Thoracic aorta (tissue), 2 donors: ENCODE measurements at places on chromosomes 11 and 22.

DNA sequence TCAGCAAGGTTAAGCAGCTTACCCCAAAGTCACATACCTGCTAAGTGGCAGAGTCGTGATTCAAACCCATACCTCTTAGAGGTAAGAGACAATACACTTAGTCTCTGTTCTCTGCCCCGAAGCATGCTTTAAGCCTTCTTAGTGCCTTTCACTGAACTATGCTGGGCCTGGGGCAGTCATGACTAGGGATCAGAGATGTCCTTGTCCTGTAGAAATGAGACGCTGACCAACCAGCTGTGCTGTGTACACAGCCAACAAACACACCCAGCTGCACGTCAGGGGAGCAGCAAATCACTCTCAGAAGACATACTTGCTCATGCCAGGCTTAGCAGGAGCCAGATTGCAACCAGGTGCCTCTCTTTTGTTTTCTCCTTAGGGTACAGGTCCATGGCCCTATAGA, 255.7 kb downstream of the BUD13 start:
- DNase-seq = no peak

DNA sequence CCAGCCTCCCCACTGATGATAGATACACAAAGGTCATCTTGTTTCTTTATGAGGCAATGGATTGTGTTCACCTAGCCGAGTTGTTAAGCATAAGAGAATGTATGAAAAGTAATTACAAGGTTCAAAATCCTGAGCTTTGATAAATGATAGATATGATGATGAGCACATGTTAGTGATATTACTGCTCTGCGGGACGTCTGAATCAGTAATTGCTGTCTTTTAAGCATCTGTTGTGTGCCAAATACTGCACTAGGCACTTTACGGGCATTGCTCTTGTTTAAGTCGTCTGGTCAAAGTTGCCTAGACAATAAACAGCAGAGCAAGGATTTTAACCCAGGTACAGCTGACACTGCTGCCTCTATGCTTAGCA, 559 bp upstream of the RNF141 start:
- DNase-seq = no peak

DNA sequence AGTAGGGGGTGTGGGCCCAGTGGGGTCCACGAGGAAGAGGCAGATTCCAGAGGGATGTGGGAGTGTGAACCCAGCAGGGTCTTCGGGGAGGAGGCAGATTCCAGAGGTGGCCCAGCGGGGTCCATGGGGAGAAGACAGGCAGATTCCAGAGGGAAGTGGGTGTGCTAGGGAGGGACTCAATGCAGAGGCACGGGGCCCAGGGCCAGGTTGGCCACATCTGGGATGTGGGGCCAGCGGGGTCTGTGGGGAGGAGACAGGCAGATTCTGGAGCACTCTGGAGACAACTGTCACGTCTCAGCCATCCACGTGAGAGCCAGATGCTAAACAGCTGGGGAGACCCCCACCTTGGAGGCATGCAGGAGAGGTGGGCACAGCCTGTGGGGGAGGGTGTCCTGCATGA, 582.6 kb downstream of the TBC1D22A start:
- no peak for DNase-seq

DNA sequence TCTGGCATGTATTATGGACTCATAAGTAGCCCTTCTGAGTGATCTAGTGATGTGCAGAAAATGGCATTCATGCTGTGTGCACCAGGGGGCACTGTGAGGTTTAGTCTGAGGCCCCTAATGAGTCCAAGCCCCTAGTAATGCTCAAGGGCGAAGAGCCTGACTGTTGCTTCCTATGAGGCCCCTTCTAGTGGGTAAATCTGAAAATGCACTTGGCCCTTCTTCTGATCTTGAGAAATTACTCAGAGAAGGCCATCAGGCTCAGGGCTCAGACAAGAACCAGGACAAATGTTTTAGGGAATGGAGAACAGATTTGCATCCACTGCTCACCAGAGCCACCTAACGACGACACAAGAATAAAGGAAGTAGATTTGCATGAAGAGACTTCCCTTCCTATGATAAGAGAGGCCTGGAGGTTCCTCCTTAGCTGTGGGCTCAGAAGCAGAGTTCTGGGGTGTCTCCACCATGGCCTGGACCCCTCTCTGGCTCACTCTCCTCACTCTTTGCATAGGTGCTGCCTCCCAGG, 75.8 kb downstream of the GGTLC2 start:
- DNase-seq = no peak

DNA sequence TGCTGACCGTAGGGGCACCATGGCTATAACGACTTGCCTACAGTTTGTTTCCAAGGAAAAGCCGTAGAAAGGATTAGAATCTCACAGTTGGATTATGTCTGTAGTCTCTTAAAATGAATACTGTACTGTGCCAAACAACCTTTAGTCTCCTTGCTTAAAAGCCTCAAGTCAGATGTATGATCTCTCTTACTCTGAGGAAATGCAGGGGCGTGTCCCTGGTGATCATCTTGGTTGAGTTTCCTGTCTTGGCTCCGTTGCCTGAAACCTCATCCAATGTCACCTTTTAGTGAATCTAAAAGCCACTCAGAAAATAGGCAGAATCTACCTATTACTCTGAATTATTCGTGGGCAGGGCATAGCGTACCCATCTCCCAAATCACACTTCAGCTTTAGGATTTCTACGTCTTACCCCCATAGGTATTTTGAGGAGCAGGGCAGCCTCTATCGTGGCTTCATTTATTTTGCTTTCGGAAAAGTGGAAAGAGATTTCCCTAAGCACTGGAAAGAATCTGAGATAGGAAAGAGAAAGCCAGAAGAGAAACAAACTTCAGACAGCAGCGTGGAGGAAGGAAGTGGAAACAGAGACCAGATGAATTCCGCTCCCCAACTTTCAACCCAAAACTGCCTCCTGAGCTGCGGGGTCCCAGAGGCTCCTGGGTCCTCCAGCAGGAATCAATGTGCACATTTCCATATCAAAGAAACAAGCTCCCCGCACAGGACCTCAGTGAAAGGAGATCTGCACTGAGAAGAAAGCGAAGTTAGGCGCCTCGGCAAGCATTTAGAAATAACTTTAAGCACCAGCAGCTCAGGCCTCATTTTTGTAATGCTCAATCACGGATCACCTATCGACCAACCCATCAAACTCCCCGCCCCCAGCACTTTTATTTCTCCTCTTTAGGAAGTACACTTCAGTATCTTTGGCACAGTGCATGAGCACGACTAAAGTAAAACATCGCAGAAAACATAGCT, 245.8 kb downstream of the ETS1 start:
- DNase-seq = no peak
